Cortex of kidney (tissue), 1 donor: ENCODE measurements at places on chromosomes 6 and 20.

GRCh38 chr20:35173576-35174192 lies 1.8 kb downstream of the PROCR start:
- no peak for DNase-seq

DNA sequence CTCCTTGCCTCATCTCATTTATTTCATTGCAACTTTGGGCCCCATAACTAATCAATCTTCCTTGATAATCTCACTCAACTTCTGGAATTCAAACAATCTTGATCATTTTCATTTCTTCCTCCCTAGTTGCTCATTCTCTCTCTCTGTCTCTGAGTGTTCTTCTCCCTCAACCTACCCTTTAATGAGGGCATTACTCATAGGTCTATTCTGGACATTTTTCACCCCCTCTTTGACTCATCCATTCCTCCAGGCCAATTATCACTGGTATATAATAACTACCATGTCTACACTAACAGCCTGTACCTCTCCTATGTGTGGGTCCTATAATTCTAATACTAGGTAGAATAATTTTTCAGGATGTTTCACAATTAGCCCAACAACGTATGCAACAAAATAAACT lies 78.8 kb downstream of the COL21A1 start:
- DNase-seq, result no peak

DNA sequence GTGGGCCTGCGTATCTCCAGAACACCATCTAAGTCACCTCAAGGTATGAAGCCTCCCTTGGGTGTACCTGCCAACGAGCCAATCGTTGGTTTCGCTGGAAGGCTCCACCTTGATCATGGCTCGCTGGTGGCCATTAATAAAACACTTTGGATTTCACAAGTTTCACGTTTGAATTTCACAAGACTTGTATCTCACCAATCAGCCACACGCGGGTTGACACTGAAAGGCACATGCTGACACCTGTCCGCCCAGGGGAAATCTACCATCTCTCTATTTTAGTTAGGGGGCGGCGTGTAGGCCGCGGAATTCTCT lies 586 bp upstream of the HMGA1 start:
- DNase-seq, result no peak

- no peak for DNase-seq
Observed at GRCh38 chr6:24140591-24140990, 14.6 kb downstream of the NRSN1 start.
